ENCODE measurements at places on chromosomes 4 and X.

- no peak for DNase-seq
Measured at GRCh38 chr4:152634110-152634760, 45.6 kb downstream of the TMEM154 start.

DNA sequence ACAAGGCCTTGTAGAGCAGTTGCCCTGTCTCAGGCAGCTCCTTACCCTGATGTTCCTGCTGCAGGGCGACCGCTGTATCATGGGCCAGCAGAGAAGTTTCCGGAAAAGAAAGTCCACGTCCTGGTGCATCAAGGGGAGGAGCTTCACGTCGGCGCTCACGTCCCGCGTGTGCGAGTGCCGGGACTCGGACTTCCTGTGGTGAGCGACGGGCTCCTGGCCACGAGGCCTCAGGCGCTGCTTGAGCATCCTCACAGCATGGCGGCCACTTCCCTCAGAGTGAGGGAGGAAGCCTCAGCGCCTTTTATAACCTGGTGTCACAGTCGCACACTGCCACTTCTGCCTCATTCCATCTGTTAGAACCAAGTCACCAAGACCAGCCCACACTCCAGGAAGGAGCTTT, 225.5 kb downstream of the AFAP1 start:
- DNase-seq: no peak

DNA sequence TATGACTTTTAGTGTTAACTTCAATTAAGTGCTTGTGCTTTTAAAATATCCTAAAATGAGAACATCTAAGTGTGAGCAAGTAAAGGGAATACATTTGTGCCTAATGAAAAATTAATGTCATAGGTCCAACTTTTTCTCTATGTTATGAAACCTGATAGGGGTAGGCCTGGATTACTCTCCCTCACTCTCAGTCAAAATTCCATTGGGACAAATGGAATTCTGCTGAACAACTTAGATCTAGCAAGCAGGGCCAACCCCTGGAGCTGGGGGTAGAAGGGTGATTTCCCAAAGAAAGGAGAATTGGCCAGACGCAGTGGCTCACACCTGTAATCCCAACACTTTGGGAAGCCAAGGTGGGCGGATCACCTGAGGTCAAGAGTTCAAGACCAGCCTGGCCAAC, 67.4 kb downstream of the EDNRA start:
- no peak for DNase-seq

DNA sequence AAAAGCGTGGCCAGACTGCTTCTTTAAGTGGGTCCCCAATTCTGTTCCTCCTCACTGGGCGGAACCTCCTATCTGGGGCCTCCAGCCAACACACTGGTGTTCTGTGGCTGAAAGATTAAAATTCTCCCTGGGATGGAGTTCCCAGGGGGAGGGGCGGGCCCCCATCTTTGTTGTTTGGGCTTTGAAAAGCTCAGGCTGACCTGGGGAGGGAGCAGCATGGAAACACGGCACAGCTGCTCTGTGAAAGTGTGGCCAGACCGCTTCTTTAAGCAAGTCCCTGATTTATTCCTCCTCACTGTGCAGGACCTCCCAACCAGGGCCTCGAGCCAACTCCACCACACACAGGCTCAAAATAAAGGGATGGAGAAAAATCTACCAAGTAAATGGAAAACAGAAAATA, 219.5 kb downstream of the TMEM47 start:
- DNase-seq: no peak

GRCh38 chrX:46294234-46294633, 251.0 kb downstream of the ZNF674 start:
- DNase-seq: no peak

- DNase-seq: no peak
Measured at GRCh38 chrX:41921492-41922430, 1.6 kb downstream of the CASK start.

GRCh38 chr4:68342134-68342533, 7.8 kb downstream of the YTHDC1 start:
- DNase-seq: no peak

- DNase-seq: no peak
Measured at GRCh38 chr4:142085513-142086292, 449.3 kb downstream of the IL15 start.

DNA sequence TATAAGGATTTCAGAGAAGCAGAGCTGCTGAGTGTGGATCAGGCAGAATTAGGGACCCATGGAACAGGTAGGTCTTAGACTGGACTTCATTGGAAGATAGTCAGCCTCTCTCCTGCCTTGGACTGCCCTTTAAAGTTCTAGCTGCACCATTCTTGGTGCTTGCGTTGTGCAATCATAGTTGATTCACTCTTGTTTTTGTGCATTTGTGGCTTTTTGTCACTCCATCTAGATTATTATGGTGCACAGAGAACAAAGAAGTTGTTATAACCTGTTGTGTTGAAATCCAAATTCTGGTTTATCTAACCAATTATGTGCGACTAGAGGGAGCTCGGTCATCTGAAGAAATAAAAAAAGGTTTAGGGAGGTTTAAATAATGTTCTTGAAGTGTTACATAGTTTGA, 59.3 kb downstream of the JADE1 start:
- DNase-seq: no peak

DNA sequence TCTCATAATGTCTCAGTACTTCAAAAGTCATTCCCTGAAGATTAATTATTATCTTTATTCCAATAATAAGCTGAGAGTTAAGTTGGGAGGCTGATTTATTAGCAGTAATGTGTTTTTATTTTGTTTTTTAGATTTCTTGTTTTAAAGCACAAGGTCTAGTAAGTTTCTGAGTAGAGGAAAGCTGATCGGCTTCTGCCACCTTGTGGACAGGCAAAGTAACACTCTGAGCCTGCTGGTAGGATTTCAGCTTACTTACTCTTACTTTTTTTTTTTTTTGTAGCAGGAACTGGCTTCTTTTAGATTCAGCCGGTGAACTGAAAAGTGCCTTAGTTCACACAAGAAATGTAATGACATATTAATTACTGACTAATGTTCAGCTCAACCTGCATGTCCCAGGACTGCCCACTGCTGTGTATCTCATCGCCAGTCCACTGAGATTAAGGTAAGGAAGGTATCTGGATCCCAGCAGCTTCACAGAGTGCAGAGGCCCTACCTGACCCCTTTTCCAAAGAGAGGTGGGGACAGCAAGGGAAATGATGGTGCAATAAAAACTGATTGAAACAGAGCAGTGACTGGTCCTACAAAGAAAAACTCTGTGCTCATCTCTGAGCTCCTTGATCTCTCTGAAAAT, 126.5 kb downstream of the ADGRA3 start:
- DNase-seq: no peak

Data from effector memory CD8-positive, alpha-beta T cell (primary cell).